ENCODE measurements at places on chromosomes 1 and 21.

DNA sequence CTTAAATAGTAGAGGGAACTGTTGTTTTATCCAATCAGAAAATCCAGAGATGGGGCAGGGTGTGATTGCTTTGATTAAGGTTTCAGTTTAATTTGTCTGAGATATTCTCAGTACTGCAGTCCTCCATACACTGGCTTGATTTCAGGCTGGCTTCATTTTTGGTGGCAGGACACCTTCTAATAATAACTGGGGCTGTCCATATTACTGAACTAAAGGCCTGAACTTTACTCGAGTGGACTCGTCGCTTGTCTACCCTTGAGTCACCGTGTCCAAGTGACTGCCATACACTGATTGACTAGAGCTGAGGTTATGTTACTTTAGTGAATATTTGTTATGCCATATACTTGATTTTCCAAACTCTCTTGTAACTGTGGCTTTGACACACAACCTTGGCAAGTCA is 228.8 kb downstream of the DNAH14 start:
- DNase-seq: no peak

GRCh38 chr1:23751050-23751814 is 8.0 kb downstream of the ELOA start:
- DNase-seq: peak; percentile 68

DNA sequence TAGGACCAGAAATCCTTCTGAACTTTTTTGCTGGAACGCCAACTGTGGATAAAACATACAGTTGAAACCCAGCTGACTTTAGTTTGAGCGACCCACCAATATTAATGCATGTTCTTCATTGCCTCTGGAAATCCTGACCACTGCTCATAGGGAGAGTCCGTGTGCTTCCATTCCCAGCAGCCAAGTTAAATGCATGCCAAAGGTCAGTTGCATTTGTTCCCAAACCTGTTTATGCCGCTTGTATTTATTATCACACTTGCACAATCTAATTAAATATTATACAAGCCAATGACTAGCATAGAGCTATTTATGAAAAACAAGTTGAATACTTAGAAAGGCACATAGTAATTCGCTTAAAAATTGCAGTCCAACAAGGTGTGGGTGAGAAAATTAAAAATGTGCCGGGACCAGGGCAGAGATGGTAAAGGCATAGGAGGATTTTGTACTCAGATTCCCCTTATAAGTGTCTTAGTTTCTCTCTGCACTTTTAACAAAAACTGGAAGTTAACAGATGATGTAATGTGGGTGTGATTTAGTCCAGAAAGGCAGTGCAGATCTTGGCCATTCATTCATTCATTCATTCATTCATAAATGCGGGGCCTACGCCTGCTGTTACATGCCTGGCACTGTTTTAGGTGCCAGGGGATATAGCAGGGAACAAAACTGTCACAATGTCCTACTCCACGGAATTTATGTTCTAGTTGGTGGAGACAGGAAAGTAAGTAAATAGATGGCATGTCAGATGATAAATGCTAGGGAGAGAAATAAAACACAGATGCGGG is 99.7 kb downstream of the PRDM2 start:
- no peak for DNase-seq

- no peak for DNase-seq
Observed at GRCh38 chr1:172394141-172394751, 26.2 kb upstream of the C1orf105 start.

- no peak for DNase-seq
Observed at GRCh38 chr1:117615474-117615873, 9.6 kb downstream of the TENT5C start.

DNA sequence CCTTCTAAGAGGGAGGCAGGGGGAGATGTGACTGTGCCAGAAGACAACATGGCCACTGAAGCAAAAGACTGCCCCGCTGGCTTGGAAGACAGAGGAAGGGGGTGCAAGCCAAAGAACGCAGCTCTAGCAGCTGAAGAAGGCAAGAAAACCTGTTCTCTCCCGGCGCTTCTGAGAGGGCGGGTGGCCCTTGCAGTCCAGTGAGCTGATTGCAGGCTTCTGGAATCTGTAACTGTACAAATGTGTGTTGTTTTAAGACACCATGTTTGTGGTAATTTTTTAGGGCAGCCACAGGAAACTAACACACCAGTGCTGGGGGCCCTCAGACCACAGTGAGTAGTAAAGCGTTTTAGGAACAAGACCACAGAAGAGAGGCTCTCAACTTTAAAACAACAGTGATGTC is 47.0 kb downstream of the CD46 start:
- DNase-seq: no peak

DNA sequence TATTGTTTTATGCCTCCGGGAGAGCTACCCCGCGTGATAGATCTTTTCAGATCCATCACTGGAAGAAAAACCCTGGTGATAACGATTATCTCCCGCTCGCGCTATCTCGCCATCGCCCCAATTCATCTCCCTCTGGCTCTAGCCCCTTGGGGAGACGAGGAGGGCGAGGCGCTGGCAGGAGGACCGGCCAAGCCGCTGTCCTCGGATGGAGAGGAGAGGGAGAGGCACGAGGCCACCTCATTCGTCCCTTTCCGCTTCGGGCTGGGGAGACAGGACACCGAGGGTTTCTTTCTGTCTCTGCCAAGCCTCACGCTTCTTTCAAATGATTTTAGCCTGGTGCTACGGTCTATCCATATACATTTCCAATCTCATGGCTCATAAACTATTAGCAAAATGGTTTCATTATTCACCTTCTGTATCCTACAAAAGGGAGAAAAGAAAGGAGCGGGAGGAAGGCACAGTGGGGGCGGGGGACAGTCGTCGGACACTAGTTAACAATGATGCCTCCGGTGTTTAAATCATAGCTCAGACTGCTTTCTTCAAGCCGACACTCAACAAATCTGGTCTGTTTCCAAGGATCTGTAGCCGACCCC is 415.0 kb upstream of the ESRRG start:
- peak; percentile 16 for DNase-seq

DNA sequence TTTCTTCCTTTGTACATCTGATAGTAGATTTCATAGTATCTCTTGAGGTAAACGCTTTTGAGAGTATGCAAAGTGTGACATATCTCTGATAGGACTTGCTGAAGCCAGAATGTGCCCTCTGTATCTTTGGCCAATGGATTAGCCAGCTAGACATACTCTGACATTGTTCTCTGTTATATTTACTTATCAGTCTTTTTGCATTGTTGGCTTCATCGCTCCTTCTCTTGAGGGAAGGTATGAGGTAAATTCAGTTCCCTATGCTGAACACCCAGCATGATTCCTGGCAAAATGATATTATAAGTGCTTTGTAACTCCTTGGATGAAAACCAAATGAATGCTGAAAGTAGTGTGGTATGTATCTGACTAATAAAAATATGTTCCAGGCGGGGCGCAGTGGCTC is 163.2 kb upstream of the CACYBP start:
- no peak for DNase-seq

DNA sequence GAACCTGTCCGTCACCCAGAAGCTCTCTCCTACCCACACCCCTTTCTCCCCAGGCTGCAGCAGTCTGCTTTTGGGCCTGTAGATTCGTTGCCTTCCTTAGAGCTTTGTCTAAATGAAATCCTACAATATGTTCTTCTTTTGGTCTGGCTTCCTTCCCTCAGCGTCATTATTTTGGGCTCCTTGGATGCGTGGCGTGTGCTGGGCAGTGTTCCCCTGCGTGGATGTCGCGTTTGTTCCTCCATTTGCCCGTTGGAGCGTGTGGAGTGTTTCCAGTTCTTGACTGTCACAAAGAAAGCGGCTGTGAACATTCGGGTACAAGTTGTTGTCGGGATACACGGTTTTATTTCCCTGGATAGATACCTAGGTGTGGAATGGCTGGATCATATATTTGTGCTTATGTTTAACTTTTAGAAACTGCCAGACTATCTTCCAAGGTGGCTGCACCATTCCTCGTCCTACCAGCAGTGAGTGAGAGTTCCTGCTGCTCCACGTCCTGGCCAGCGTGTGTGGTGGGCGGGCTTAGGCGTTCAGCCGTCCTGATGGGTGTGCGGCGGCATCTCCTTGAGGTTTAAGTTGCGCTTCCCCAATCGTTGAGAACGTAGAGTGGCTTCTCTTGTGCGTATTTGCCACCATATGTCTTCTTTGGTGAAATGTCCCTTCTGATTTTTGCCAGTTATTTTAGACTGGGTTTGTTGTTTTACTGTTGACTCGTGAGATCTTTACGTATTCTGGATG is 31.7 kb downstream of the SKI start:
- no peak for DNase-seq

DNA sequence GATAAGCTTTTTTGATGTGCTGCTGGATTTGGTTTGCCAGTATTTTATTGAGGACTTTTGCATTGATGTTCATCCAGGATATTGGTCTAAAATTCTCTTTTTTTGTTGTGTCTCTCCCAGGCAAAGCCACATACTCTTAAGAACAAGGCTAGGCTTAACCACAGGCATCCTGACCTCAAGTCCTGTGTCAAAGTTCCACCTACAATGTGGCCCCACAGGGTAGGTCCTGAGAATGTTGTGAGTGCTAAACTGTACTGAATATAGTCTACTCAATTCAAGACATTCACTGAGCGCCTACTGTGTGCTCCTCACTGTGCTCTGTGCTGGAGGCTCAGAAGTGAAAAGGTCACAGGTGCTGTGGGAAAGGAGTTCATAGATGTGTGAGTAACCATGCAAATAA is 20.6 kb downstream of the DDAH1 start:
- no peak for DNase-seq

GRCh38 chr1:2049225-2049717 is 940 bp upstream of the PRKCZ start:
- DNase-seq: no peak

GRCh38 chr1:107683191-107683657 is 281.8 kb downstream of the VAV3 start:
- no peak for DNase-seq

GRCh38 chr1:37807220-37807554 is 403 bp upstream of the C1orf122 start:
- peak; percentile 37 for DNase-seq

DNA sequence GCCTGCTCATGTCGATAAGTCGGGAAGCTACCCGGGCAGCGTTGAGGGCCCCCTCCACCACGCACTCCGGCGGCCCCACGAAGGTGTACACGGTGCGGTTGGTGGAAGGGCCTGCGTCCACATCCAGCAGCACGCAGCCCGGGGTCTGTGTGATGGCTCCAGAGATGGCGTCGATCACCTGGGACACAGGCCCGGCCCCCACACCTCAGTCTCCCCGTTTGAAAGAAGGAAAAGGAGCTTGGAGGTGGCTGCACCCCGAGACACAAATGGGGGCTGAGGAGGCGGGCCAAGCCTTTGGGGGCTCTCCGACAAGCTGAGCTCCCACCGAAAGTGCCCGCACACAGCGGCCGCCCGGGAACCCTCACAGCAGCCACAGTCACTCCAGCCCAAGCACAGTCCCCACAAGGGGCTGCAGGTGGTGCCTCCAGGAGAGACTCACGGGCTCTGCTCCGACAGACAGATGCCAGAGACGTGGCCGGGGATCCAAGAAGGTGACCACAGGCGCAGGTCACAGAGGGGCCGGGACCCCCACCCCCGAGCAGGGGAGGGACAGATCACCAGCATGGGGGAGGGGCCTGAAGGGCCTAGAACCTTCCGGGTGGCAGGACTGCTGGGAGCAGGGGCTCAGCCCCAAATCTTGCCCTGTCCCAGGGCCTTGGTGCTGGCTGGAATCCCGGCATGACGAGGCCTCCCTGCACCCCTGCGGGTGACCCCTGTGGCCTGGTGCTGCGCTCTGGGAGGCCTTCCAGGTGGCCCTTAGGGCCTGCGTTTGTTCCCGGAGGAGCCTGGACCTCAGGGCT is 1.0 kb downstream of the FTCD start:
- no peak for DNase-seq

DNA sequence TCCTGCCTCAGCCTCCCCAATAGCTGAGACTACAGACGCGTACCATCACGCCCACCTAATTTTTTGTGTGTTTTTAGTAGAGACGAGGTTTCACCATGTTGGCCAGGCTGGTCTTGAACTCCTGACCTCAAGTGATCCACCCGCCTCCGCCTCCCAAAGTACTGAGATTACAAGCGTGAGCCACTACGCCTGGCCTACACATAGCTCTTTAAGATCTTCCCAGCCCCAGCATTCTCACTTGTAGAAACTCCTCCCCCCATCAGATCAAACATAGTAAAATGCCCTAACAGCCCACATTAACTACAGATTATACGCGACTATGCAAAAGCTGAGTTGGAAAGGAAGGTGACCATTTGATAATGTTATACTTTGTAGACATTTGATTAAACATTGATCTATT is 634.8 kb downstream of the MATN1 start:
- DNase-seq: no peak

GRCh38 chr1:110348050-110348449 is 8.9 kb downstream of the RBM15 start:
- DNase-seq: no peak

DNA sequence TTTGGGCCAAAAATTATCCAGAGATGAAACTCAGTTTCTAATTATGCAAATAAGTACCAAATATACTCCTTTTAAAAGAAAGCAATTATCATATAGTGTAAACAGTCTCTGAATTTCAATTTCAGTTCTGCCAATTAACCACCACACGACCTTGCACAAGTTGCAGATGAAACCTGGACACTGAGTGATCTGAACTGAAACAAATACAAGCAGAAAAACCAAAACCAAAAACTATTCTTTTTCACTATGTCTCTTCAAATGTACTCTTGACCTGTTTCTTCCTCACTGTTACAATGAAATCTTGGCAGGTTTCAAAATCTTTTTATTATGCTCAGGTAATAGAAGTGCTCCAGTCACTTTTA is 79.2 kb downstream of the TYW3 start:
- no peak for DNase-seq

DNA sequence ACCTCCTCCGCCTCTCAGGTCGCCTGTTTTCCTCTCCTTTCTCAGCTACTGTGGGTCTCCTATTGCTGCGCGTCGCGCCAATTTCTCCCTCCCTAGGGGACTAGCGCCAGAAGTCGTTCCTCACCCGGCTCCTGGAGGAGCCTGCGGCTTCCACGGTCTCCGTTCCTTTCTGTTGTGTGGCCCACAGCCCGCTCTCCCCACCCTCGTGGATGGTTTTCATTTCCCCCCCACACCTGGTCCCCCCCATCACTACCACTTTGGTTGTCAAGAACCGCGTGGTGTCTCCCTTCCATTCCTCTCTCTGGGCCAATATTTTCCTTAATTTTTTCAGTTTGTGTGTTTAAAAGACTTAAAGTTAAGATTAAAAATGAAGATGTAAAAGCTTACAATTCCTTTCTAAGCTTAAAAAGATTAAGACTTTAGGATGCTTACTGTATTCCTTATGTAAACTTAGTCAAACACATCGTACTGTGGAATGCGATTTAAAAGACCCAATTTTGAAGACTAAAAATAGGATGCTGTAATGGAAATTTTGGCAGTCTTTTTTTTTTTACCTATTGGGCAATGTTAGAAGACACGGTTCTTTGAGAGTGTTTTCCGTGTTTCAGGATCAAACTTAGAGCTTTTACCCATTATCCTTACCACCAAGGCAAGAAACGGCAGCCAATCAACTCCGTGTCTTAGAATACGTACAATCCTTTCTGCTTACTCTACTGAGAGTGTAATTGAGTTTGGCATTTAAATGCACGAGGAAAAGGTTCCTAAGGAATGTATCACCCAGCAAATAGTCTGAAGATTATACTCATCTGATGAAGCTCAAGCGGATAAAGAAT is 773 bp downstream of the CNST start:
- peak; percentile 75 for DNase-seq
